Natural killer cell treated with Interleukin-12 subunit alpha and Interleukin-12 subunit beta and Interleukin-15 and Interleukin-18, amount 100 ng/mL, for 72 hours (primary cell): ENCODE measurements at places on chromosomes 5 and 9.
A peak's percentile ranks its signal among the peaks of the same experiment; 100 is the strongest.

GRCh38 chr5:55905251-55905650 lies 54.1 kb downstream of the IL31RA start:
- DNase-seq, result no peak

DNA sequence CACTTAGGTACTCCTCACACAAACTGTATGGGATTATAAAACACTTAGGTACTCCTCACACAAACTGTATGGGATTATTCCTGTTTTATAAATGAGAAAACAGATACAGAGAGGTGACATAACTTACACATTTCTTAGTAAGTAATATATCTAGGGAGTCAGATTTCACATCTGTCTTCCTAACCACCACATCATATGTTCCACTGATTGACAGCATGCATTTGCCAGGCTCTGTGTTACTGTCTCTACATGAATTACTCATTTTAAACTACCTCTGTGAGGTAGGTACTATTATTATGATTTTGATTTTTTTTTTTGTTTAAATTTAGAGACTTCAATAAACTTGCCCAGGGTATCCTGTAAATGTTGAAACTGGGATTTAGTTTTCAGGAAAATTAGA lies 232.7 kb downstream of the CCDC171 start:
- DNase-seq, result no peak

DNA sequence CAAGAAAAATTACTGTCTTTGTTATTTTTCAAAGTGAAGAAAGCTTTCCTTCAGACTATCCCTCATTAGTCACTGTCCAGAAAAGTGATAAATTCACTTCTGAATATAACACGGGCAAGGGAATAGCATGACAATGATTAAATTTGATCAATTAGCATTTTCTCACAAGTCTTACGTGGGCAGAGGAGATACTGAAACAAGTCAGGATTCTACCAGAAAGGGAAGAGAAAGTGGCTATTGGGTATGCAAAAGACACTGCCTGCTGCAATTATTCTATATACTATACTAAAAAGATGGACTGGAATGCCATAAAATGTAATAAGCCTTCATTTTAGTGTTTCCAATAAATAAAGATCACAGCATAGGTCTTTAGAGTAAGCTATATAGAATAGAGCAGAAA lies 7.4 kb downstream of the COX7C start:
- no peak for DNase-seq

- DNase-seq, result no peak
These were observed 1.5 kb upstream of the RNF180 start for GRCh38 chr5:64164166-64164565.

GRCh38 chr5:142720641-142721271 lies 34.9 kb upstream of the FGF1 start:
- no peak for DNase-seq

DNA sequence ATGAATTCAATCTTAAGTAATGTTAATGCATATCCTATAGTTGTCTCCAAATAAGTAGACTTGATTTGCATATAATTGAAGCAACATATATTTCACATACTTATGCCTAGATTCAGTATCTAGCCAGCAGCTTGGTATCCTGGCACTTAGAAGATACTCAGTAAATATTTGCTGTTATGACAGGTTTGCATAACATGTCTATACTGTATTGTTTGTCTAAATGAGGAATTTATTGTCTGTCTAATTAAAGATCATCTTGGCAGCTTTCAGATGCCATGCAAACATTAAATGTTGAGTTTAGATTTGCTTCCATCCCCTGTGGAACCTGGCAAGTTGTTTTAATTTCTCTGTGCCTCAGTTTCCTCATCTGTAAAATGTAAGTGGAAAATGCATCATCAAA lies 9.4 kb downstream of the IQGAP2 start:
- no peak for DNase-seq

- no peak for DNase-seq
These were observed 76.9 kb downstream of the RGS3 start for GRCh38 chr9:113540466-113540865.

- no peak for DNase-seq
These were observed 140.6 kb upstream of the LIFR start for GRCh38 chr5:38697013-38697412.

DNA sequence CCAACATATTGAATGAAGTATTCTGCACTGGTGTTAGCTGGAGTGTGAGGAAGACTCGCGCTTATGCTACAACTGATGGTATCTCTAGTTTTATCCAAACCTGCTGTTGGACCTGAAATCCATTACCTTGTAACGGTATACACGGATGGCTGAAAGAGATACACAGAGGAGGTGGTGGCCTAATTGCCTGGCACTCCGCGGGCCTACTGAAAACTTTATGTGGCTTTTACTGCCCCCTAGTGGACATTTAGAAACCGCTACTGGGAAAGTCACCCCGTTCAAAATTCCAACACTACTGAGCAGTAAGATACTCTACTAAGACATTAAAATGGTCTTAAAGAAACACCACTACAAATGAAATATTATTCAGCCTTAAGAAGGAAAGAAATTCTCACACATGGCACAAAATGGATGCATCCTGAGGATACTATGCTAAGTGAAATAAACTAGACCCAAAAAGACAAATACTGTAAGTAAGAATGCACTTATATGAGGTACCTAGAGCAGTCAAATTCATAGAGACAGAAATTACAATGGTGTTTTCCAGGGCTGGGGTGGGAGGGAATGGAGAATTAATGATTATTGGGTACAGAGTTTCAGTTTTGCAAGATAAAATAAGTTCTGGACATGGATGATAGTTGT lies 100.4 kb downstream of the TTLL11 start:
- DNase-seq, result peak; percentile 72

- no peak for DNase-seq
These were observed 9.7 kb upstream of the PRKACG start for GRCh38 chr9:69023650-69024049.
